Immature natural killer cell (primary cell): ENCODE measurements at places on chromosomes 7 and 10. TPM values are rescaled to one million over a fixed set of nuclear protein-coding genes. Genes with fewer than 3 reads are reported as not detected.

Gene CH25H
- polyA plus RNA-seq, result 0.27 TPM

Gene TMEM176A
- not detected for polyA plus RNA-seq

DNA sequence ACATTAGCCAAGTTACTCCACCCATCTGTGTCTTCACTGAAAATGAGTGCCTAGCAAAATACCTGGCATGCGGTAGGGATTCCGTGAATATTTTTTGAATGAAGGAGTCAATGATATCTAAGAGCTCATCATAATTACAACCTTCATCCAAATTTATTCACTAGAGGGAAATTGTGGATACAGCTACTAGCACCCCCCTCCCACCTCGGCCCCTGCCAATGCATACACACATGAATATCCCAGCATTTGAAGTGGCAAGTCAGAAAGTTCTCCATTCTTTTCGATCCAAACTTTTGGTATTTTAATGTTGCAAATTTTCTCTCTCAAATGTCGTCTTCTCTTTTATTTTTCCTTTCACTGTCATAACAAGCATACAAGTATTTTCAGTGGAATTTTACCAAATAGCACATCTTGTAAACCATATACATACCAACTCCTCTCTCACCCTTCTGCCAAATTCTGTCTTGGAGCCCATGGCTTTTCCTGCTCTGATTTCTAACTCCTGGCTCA, 164.3 kb downstream of the GRID1 start:
- H3K4me1 ChIP-seq, result no peaks in the 10 kb centered on the region
- no peak for DNase-seq
- H3K36me3 ChIP-seq, result no peaks in the 10 kb centered on the region
- no peak overlapping the region for H3K27ac ChIP-seq
- no peaks in the 10 kb centered on the region for H3K27me3 ChIP-seq

- DNase-seq, result no peak
- no peaks in the 10 kb centered on the region for H3K4me1 ChIP-seq
- H3K27me3 ChIP-seq, result peaks cover 8% of the 10 kb centered on the region
- H3K4me3 ChIP-seq, result no peak overlapping the region
- no peaks in the 10 kb centered on the region for H3K36me3 ChIP-seq
Measured at GRCh38 chr10:101330631-101331225, 23.2 kb upstream of the BTRC start.

GRCh38 chr7:100649826-100650565, 6.3 kb downstream of the ACTL6B start:
- no peaks in the 10 kb centered on the region for H3K4me1 ChIP-seq
- DNase-seq, result no peak
- H3K27me3 ChIP-seq, result peaks cover 11% of the 10 kb centered on the region
- H3K4me3 ChIP-seq, result no peak overlapping the region

GRCh38 chr10:126223512-126224067, 164.7 kb downstream of the ADAM12 start:
- no peak overlapping the region for H3K27ac ChIP-seq
- no peaks in the 10 kb centered on the region for H3K27me3 ChIP-seq
- no peaks in the 10 kb centered on the region for H3K4me1 ChIP-seq
- no peaks in the 10 kb centered on the region for H3K36me3 ChIP-seq
- no peak for DNase-seq

GRCh38 chr7:17472939-17473338, 174.5 kb downstream of the AHR start:
- no peaks in the 10 kb centered on the region for H3K4me1 ChIP-seq
- H3K27ac ChIP-seq, result no peak overlapping the region
- H3K27me3 ChIP-seq, result peaks cover 1% of the 10 kb centered on the region
- no peak for DNase-seq

- no peaks in the 10 kb centered on the region for H3K36me3 ChIP-seq
- no peak for DNase-seq
- H3K27ac ChIP-seq, result no peak overlapping the region
- H3K27me3 ChIP-seq, result no peaks in the 10 kb centered on the region
- no peak overlapping the region for H3K4me3 ChIP-seq
- H3K4me1 ChIP-seq, result no peaks in the 10 kb centered on the region
Measured at GRCh38 chr10:37704566-37704965, 152.8 kb downstream of the ZNF248 start.

Gene BAMBI
- polyA plus RNA-seq, result not detected

Gene FAM25G
- polyA plus RNA-seq, result not detected

DNA sequence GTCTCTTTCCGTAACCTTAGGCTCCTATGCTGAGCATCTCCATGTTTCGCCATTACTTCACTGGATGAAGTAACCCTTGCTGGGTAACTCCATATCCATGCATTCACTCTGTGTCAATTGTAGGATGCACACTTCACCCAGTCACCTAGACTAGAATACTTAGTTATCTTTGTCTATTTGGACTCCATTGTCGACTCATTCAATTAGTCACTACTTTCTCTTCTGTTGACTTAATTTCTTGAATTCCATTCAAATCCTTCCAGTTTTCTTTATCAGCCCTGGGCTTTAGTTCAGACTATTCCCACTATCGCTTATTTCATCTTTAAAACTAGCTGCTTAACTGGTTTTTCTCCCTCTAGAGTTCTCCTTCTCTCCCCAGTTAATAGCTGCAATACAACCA, 111.3 kb upstream of the TNS3 start:
- peaks cover 2% of the 10 kb centered on the region for H3K4me1 ChIP-seq
- H3K27ac ChIP-seq, result no peak overlapping the region
- H3K36me3 ChIP-seq, result no peaks in the 10 kb centered on the region
- no peak for DNase-seq
- H3K4me3 ChIP-seq, result no peak overlapping the region

DNA sequence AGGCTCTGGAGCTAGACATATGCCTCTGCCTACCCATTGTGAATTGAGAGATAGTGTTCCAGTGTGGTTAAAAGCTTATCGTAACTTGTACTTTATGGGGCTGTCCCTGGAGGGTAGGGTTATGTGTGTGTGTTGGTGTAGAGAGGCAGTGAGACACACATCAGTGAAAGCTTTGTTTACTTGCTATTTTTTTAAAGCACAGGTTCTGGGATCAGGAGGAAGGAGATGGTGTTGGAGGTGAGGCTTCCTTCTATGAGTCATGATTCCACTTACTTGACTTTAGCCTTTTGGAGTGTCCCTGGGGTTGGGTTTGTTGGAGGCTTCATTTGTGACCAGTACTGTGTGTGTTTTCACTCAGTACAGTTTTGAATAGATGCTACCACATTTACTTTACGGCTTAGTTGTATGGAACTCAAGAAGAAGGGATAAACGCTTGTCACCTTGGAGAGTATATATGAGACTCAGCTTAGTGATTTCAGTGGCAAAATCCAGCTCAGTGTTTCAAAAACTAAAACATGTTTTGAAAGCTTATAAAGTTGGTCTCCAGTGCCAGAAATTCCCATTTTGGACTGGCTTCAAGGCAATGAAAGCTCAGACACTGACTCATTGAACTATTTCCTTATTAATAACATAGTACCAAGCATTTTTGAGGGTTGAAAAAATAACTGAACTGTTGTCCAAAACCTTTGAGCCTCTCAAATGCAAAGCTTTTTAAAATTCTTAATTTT, 106.2 kb downstream of the PLXDC2 start:
- peaks cover 3% of the 10 kb centered on the region for H3K27me3 ChIP-seq
- H3K4me3 ChIP-seq, result no peak overlapping the region
- no peak for DNase-seq
- peaks cover 7% of the 10 kb centered on the region for H3K4me1 ChIP-seq

DNA sequence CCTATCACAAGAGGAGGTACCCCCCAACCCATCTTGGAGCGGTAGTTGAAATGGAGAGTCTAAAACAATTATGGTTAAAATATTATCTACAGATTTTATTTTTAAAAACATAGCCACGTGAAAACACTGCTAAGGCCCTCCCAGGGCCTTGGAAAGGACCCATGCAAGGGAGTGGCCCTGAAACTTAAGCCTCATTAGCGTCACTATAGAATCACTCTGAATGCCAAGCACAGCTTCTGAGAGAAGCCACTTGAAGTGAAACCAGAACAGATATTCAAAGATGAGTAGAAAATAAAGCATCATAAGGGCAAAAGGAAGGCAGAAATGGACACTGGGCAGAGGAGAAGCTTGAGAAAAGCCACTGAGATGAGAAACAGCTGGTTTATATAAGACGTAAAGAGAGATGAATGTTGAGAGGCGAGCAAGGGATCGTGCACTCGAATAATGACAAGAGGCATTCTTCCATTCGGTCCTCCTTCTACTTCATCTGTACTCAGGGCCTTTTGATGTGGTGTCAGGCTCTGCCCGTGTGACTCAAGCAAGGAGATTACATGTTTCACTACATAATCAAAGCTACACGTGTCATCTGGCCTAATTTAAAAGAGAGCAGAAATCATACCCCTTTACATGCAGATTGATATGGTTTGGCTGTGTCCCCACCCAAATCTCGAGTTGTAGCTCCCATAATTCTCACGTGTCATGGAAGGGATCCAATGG, 33.4 kb upstream of the SLC39A12 start:
- no peak overlapping the region for H3K4me3 ChIP-seq
- no peaks in the 10 kb centered on the region for H3K4me1 ChIP-seq
- H3K36me3 ChIP-seq, result no peaks in the 10 kb centered on the region
- no peaks in the 10 kb centered on the region for H3K27me3 ChIP-seq
- DNase-seq, result no peak

- H3K27me3 ChIP-seq, result no peaks in the 10 kb centered on the region
- no peaks in the 10 kb centered on the region for H3K4me1 ChIP-seq
- H3K27ac ChIP-seq, result no peak overlapping the region
- H3K4me3 ChIP-seq, result no peak overlapping the region
Measured at GRCh38 chr10:95503001-95503400, 58.2 kb downstream of the SORBS1 start.

Gene CPN1
- not detected for polyA plus RNA-seq

Gene ENKUR
- 0.12 TPM for polyA plus RNA-seq

DNA sequence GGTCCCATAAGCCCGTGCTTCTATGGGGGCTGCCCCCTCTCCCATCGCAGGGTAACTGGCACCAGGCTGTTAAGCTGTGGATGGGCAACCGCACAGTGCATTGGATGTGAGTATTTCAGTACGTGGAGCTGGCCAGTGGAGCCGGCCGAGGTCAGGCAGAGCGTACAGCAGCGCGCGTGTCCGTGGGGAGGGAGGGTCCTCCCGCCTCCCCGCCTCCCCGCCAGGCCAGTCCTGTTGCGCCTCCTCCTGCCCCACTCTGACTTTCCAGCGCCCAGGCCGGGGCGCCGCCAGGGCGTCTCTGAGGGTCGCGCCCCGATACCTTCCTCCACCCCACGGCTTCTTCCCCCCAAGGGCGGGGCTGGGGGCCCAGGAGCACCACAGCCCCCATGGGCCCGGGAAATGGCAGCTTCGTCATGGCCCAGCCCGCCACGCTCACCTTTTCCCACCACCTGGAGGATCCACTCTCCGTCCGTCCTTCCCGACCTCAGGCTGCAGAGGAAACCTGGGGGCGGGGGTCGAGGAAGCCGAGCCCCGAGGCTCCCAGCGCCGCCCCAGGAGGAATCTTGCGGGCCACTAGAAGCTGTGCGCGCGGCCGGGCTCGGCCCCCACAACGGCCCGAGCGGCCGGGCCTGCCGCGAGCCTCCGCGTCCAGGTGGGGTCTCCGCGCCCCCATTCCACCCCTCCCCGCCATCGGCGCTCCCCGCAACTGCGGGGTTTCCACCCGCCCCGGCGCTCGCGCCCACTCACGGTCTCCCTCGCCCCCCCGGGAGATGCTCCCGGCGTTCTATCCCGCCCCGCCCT, 831 bp upstream of the PFKP start:
- H3K4me3 ChIP-seq, result peak overlapping the region; percentile 41
- no peak for DNase-seq
- H3K4me1 ChIP-seq, result peaks cover 14% of the 10 kb centered on the region
- H3K27me3 ChIP-seq, result peaks cover 2% of the 10 kb centered on the region

GRCh38 chr10:108632144-108632543, 1291.2 kb downstream of the XPNPEP1 start:
- no peak for DNase-seq
- H3K27ac ChIP-seq, result no peak overlapping the region
- no peaks in the 10 kb centered on the region for H3K36me3 ChIP-seq
- H3K27me3 ChIP-seq, result no peaks in the 10 kb centered on the region
- no peak overlapping the region for H3K4me3 ChIP-seq
- no peaks in the 10 kb centered on the region for H3K4me1 ChIP-seq
